ENCODE measurements at places on chromosomes 16 and 17.

DNA sequence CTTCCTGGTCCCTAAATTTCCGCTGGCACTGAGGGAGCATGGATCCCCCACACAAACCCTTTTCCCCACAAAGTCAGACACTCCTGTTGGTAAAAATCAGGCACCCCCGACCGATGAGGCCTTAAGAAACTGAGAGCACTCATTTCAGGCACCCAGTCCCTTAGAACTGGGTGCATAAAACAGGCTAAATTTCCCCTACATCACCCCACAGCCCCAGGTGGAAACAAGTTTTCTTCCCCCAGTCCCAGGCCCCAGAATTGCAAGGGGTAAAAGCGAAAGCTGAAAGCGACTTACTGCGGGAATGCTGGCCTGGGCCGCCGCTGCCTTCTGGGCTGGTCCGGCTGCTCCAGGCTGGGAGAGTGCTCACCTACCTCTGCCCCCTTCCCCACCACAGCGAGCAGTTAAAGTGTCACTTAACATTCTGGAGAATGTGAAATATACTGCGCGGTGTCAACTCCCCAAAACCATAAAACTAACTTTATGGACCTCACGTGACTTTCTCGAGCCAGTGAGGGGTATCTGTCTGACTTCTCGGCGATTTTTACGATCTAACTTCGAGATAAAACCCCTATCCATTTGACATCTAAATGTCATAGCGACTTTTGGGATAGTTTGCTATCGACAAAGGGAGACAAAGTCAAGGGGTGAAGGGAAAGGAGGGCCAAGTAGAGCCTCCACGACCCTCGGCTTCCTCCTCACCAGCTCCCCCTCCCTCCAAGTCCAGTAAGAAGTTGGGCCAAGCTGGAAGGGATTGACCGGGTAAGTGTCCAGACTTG is at the start of gene HOXB3:
Gene HOXB3, minus strand, starts transcription at position 411 of the 776 bp plus-strand sequence. CDS start 37,767 bp downstream, outside the sequence.
- no peak for DNase-seq

DNA sequence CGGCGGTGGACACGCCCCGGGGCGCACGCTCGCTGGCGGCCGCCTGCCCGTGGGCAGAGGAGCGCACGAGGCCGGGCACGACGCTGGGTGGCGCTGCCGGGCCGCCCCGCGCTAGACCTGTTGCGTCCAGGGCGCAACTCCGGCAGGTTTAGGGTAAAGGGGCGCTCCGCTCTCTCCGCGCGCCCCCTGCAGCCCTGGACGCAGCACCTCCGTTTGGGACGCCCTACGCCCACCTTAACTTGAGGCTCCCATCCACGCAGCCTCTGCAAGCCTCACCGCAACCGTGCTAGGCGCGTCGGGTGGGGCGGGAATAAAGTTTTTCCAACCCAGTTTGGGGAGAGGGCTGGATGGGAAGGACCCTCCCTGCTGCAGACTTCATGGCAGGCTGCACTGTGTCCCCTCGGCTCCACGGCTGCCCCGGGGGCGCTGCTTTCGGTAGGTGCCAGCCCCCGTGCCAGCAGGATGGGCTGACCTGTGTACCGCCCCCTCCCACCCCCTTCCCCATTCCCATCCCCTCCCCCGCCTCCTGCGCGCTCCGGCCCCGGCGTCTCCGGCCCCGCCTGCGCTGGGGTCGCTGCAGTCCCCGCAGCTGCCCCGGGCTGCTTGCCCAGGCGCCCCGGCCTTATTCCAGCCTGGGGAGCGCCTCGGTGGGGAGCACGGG is at the start of gene SYT17:
Gene SYT17, plus strand, starts transcription at position 531 of the 661 bp plus-strand sequence. CDS start 407 bp downstream, outside the sequence.
- DNase-seq: peak; percentile 92

- peak; percentile 70 for DNase-seq
Observed at GRCh38 chr16:84672276-84673202, 24.2 kb downstream of the KLHL36 start.

- DNase-seq: no peak
Observed at GRCh38 chr17:41667280-41668041, 21.2 kb upstream of the EIF1 start.

DNA sequence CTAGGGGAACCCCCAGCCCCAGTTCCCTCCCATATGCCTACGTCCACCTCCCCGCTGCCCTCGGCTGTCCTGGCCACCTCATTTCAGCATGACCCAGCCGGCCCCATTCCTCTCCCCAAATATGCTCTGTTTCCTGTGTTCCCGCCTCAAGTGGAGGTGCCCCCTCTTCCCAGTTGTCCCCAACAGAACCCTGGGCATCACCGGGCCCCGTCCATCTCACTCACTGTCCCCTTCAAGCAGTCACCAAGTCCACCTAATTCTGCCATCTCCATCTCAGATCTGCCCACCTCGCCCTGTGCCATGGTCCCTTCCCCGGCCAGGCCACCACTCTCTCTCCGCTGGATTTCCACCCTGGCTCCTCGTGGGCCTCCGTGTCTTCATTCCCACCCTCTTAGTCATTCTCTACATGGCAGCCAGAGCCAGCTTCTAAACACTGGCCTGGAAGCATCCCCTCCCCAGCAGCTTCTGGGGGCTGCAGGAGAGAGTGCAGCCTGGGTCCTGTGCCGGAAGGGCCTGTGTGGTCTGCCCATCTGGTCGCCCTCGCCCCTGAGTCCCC is 12.8 kb downstream of the CDK3 start:
- no peak for DNase-seq

- DNase-seq: peak; percentile 55
Observed at GRCh38 chr16:71645450-71645849, 19.5 kb downstream of the MARVELD3 start.

DNA sequence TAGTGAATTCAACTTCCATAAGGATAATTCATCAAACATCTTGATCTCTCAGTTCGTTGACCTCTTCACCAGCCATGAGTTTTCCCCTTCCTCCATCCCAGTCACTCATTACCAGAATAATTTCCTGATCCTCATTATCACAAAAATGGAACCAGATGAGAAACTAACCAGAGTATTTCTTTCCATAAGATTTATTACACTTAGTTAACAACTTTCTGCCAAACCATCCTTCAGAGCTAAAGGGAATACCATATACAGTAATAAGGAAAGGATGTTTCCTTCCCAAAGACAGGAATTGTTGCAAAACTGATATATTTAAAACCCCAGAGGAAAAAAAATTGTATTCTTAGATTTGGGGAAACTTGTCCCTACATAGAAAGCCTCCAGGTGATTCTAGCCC is 8.6 kb downstream of the KRTAP29-1 start:
- no peak for DNase-seq

DNA sequence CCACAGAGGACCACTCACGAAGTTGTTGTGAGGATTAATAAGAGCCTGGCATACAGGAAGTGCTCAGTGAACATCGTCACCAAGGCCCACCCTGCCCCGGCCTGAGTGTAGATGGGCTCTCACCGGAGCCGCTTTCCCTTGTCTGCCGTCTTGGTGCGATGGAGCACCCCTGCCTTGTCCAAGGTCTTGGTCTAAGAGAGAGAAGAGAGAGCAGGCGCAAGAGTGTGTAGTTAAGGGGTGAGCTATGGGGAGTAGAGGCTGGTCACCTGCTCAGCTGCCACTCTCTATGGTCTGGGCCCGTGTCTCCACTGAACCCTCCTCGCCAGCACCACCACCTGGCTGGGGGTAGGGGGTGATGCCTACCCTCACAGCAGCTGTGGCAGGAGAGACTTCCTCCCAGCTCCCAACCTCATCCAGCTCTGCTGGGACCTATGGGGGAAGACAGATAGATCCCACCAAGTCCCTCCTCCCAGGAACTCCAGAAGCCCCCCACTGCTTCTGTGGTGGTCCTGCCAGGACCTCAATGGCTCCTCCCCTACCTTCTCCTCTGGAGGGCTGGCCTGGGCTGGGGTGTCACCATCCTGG is 28.7 kb downstream of the ARHGAP27 start:
- no peak for DNase-seq

GRCh38 chr16:29849505-29849904 is 13.5 kb downstream of the CDIPT start:
- DNase-seq: peak; percentile 17

GRCh38 chr17:6558932-6559752 is 2.8 kb upstream of the PITPNM3 start:
- no peak for DNase-seq

DNA sequence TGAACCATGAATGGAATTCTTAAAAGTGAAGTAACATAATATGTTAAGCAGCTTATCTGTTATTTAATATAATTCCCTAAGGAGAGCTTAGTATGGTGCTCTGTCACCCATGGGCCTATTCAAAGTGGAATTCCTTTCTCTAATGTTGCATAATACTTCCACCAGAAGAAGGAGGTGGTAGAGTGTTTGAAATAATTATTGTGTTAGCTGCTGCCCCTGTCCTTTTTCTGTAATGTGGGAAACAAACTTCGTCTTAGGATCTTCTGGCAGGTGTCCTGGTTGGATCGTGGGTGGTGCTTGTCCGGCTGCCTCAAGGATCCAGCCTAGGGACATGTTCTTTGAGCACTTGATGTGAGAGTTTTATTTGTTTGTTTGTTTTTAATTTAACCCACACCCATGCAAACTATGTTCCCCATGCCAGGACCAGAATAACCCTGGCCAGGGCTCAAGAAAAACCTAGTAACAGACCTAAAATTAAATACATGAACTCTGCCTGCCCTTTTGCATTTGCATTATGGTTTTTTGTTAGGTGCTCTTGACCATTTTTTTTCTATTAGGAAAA is 46.1 kb downstream of the ZNRF1 start:
- DNase-seq: no peak

Data from small intestine (tissue), 16 donors.